ENCODE measurements at places on chromosomes 16 and 17.

- no peak for DNase-seq
These were observed 240.1 kb downstream of the HAPSTR1 start for GRCh38 chr16:9331503-9331902.

GRCh38 chr17:61867033-61867432 is 3.7 kb upstream of the BRIP1 start:
- no peak for DNase-seq

DNA sequence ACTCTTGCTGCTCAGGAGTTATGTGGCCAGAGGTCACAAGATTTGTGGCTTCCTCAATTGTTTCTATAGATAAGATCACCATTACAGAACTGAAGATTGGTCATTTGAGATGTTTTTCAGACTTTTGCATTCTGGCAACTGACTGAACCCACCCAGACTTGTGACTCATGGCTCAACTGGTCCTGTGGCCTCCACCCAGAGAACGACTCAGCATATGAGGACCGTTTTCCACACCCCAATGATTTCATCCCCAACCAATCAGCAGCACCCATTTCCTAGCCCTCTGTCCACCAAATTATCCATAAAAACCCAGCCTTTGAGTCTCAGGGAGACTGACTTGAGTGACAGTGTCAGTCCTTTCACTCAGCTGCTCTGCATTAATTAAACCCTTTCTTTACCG is 143.2 kb upstream of the ASIC2 start:
- no peak for DNase-seq

DNA sequence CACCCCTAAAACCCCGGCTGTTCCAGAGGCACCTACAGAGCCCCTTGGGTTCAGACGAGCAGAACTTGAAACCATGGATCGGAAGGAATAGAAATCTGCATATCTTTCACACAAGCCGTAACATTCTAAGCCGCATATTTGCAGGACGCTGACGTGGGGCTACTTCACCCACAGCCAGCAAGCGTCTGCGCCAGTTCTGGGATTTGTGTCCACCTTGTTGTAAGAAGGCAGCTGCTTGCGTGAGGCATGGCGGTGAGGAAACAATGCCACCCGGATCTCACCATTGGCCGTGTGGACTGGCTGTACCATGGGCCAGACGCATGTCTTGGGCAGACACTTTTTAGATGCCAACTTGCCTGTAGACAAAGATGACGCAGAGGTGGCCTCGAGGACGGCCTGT is 34.5 kb downstream of the TNFRSF13B start:
- peak; percentile 38 for DNase-seq

DNA sequence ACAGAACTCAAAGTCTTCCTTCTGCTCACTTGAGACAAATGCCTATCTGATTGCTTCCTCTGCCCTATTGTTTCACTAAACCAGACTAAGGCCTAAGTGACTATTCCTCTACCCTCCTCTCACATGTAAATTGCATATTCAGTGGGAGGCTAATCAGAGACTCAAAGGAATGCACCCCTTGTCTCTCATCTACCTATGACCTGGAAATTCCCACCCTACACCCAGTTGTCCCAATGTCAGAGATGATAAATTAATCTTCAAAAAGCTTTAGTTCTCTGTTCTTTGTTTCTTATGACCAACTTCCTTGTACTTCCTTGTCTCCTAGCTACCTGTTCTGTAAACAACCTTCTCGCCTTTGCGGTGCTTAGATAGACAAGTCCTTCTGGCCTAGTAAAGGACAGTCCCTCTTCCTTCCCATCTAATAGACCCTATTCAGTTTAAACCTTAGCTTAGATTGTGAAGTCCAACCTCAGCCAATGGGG is 76.0 kb downstream of the EMP2 start:
- DNase-seq: no peak

- no peak for DNase-seq
These were observed 33.5 kb downstream of the WSB1 start for GRCh38 chr17:27327397-27327796.

DNA sequence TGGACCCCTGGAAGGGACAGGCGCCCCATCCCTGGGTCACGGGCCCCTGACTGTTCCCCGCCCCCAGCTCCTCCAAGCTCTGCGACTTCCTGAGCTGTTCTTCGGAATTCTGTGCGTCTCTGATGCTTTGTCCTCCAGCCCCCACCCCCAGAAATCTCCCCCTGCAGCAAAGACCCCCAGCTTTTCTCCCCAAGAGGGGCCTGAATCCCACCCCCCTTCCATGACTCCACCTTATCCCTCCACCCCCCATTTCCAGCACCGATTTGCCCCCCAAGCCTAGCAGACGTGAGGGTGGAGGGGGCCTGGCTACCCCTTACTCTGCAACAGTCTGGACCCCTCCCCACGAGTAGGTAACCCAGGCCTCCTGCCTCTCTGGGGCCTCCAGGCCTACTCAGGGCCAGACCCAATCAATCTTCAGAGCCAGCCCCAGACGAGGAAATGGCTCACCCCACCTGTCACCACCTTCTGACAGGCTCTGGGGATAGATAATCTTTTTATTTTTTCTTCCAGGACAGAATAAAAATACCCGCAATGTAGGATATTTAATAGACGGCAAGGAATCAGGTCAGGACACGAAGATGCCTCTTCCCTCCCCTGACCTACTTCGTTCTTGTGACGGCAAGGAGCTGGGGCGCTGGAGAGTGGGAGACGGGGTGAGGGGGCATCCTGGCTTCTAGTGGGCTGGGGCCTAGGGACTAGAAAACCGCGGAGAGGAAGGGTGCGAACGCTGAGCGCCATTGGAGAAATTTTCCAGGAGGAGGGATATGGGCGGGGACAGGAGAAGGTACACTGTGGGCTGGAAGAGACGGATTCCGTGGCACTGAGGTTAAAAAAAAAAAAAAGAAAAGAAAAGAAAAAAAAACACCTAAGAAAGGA is 744 bp upstream of the PLXDC1 start:
- DNase-seq: peak; percentile 85

DNA sequence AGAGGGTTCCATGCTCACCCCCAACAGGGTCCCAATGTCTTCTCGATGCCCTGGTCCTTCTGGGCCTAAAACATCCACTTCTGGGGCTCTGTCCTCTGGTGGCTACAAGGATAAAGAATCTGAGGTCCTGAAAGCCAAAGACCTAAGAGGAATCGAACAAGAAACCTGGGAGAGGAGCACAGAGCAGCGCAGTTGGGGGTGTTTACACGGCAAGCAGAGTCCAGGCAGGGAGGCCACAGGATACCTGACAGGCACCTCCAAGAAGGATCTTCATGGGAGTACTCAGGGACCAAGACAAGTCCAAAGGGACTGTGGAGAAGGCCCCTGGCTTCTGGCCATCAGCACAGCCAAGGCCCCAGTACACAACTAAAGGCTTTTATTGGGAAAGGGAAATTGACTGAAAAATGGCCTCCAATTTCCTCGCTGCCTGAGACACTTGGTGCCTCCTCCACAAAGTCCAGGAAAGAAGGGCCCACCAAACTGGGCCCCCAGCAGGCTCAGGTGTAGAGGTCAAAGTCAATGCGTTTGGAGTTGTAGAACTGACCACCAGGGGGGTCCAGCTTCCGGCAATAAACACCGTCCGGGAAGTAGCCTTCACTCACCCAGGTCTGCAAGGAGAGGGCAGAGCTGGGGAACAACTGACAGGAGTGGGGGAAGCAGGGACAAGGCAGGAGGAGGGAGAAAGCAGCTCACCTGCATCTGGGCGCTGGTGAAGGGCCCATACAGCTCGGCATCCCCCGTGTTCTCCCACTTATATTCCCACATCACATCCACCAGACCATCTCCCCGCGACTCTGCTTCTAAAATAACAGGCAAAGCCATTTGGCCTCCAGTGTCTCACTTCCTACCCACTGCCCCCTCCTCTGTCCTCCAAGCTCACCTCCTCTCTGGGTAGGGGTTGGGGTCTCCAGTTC is 2.4 kb downstream of the CD2BP2 start:
- DNase-seq: peak; percentile 10

DNA sequence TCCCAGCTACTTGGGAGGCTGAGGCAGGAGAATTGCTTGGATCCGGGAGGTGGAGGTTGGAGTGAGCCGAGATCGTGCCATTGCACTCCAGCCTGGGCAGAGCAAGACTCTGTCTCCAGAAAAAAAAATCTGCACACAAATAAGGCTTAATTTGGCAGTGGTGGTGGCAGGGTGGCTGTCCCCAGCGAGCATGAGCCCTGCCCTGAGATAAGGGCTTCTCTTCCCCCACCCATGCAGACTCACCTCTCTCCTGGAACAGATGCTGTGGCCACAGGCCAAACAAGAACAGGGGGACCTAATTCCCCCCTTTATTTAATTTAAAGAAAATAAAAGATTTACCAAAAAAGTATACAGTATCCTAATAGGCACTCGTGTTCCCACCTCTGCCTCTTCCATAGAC is 157.2 kb downstream of the RAB11FIP4 start:
- DNase-seq: no peak

DNA sequence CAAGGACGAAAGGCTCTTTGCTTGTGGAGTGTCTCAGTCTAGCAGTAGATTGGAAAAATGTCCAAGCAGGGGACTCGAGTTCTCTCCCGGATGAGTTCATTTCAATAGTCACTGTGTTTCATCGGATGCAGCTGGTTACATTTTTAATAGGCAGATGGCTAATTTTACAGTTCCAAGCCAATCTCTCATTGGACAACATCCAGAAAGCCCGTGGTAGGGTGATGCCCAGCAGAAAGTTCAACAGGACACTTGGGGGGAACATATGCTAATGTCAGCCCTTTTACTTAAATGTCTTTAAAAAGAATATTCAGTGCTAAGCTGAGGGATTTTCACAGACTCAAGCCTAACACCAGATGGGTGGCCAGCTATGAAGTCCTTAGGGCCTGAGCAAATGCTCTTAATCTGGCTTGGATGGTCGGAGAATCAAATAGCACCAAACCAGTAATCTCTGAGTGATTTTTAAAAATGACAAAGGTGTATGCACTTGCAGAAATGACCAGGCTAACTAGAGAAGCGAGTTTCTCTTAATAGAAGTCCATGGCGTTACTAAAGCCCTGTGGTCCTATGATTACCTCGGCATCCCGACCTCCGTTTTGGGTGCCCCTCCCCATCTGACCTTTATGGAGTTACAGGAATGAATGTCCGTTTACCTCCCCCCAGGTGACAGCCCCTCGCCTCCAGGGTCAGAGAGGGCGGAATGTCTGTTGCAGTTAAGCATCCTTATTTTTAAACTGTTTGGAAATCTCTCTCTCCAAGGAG is 289.2 kb upstream of the SALL1 start:
- DNase-seq: peak; percentile 81

- DNase-seq: no peak
These were observed 81.3 kb downstream of the CDYL2 start for GRCh38 chr16:80723091-80723490.

DNA sequence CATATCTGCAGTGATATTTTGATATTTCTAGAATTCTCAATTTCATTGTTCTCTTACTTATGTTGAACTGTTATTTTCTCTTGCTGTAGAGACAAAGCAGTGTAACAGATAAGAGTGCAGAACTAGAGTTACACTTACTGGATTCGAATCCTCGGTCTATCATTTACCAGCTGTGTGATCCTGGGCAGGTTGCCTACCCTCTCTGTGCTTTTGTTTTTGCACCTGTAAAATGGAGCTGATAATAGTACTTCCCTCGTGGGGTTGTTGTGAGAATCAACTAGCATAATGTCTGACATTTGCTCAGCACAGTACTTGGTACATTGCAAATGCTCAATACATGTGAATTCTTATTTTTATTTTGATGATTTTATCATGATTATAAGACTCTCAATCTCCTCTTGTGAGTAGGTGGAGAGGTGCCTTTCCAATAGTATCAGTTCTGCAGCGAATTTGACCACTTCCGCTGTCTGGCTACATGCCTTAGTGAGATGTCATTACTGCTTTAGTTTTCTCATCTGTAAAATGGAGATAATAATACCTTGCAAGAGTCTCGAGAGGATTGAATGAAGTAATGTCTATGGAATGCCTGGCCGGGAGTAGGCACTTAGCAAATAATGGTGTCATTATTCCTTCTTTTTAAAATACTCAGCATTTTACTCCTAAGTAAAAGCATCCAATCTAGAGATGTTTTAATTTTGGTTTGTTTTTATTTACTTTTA is 312.2 kb upstream of the MAF start:
- no peak for DNase-seq

DNA sequence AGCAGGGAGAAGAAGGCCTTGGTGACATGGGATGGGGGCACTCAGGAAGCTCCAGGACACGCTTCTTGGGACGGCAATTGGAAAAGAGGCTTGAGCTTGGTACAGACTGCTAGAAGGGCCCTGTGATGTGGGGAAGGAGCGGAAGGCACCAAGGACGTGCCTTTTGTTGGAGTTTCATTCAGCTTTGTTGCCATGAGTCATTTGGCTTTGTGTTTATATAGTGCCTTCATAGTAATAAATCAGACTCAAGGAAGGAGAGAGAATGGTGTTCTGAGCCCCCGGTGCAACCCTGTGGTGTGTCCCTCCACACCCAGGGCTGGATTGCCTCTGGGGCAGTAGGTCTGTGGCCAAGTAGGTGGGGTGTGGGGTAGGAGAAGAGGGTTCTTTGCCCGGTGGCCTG is 7.4 kb upstream of the TBX4 start:
- DNase-seq: no peak

- no peak for DNase-seq
These were observed 6.2 kb upstream of the NOTUM start for GRCh38 chr17:81967244-81967532.

DNA sequence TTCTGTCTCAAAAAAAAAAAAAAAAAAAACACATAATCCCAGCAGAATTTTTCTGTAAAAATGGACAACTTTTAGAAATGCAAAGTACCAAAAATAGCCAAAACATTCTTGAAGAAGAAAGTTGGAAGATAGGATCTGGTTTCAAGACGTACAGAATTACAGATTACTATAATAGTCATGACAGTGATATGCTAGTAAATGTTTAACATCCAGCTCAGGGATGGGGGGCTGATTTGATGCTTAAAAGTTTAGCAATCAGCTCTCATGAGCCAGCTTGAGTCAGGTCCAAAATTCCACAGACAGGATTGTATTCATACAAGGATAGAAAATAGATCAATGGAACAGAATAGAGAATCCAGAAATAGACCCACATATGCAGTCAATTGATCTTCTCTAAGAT is 100.5 kb downstream of the CYB561 start:
- no peak for DNase-seq

GRCh38 chr17:3730881-3731429 is 7.3 kb downstream of the HASPIN start:
- DNase-seq: no peak

GRCh38 chr17:81295031-81295675 is at the start of gene SLC38A10:
Gene SLC38A10 (minus strand): TSS chr17:81295307. CDS start chr17:81294921, 386 bp downstream.
- DNase-seq: peak; percentile 93

DNA sequence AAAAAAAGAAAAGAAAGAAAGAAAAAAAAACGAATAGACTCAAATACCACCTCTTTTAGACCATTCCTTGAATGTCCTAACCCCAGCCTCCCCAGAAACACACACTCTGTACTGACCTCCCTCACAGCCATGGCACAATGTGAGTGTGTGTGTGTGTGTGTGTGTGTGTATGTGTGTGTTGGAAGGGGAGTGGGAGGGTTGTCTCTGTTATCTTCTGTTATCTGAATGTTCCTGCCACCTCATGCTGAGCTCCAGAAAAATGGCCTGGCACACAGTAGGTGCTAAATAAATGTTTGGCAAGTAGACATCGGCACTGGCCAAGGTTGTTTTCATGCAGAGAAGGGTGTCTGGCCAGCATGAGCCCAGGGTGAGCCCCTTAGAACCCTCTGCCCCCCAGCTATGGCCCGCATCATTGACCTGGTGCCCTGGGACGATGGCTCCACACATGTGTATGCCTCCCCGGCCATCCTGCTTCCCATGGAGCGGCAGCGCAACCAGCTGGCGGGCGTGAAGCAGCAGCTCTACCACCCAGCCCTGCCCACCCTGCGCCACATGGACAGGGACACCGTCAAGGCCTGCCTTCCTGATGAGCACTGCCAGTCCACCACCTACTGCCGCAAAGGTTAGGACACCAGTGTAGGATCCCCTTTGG is 6.6 kb upstream of the CNGB1 start:
- DNase-seq: no peak

All from head of caudate nucleus (tissue), 42 donors.